ENCODE measurements at places on chromosomes 7 and 10. TPM values are rescaled to one million over a fixed set of nuclear protein-coding genes. Genes with fewer than 3 reads are reported as not detected.

DNA sequence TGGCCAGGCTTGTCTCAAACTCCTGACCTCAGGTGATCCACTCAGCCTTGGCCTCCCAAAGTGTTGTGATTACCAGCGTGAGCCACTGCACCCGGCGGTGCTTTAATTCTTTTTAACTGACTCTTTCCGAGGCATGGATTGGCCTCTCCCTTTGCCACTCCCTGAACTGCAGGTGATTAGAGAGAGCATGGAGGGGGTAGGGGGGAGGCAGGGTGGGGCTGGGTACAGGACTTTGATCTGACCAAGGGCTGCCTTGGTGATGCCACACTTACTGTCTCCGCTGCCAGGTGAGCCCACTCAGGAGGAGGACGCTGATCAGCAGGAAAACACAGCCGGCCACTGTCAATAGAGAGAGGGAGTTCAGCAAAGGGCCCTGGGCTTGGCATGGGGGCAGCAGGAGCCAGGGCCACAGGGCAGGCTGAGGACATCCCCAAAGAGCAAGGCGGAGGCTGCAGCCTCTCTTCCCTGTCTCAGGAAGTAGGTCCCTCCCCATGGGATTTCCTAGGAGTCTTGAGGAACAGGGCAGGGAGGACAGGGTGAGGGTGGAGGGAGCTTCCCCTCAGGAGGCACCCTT, 40.5 kb upstream of the IL15RA start:
- no peaks in the 10 kb centered on the region for H3K36me3 ChIP-seq
- H3K4me3 ChIP-seq = no peak overlapping the region
- H3K4me1 ChIP-seq = peaks cover 7% of the 10 kb centered on the region
- H3K27ac ChIP-seq = no peak overlapping the region

DNA sequence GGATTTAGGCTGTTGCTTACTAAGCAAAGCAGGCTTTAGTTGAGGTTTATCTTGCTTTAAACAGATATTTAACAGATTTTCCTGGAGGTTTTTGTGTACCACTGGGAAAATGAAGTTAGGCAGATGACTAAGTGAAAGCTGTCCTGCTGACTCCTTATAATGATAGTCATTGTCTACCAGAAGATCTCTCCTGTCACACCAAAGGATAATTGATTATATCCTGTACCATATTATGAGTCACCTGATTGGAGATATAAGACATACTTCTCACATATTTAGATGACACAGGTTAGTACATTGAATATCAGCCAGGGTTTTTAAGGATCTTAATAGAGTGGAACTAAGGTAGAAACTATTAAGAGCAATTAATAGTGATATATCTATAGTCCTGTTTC, 68.4 kb downstream of the PTEN start:
- H3K4me1 ChIP-seq = peaks cover 36% of the 10 kb centered on the region
- H3K27ac ChIP-seq = no peak overlapping the region
- no peak overlapping the region for H3K4me3 ChIP-seq
- no peak for DNase-seq
- H3K36me3 ChIP-seq = peaks cover 34% of the 10 kb centered on the region
- H3K27me3 ChIP-seq = no peaks in the 10 kb centered on the region

DNA sequence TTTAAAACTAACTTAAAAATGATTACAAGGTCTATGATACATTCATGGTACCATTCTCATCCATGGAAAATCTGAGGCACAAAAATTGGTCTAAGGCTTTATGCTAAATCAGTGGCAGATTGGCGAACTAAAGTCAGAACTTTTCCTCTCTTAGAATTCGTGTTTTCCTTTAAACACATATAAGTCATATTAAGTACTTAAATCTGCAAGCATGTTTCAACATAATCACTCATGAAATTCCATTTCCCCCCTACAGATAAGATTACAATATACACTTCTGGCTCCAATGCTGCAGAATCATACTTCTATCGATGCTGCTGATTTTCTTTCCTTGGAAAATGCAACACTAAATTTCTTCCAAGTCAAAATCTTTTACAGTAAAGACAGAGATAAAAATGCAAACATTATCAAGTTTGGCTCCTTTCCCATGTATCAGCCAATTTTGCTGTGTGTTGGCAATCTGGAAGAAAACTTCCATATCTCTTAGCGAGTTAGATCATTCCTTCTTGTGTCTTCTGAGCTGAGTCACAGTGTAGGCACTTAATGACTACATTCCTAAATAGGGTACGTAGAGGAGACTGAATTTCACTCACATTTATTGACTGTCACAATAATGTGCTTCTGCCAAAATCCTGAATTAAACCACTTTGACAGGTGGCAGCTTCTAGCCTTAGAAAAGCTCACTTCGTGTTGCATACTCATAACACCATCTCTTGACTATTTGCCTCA, 76.4 kb upstream of the LRRC17 start:
- H3K4me1 ChIP-seq = peaks cover 36% of the 10 kb centered on the region
- no peak overlapping the region for H3K4me3 ChIP-seq
- H3K27ac ChIP-seq = peak overlapping the region; percentile 27
- peak; percentile 48 for DNase-seq
- H3K36me3 ChIP-seq = no peaks in the 10 kb centered on the region
- H3K27me3 ChIP-seq = no peaks in the 10 kb centered on the region

The RELN gene
- total RNA-seq = not detected

The AASS gene
- 18.7 TPM for total RNA-seq

DNA sequence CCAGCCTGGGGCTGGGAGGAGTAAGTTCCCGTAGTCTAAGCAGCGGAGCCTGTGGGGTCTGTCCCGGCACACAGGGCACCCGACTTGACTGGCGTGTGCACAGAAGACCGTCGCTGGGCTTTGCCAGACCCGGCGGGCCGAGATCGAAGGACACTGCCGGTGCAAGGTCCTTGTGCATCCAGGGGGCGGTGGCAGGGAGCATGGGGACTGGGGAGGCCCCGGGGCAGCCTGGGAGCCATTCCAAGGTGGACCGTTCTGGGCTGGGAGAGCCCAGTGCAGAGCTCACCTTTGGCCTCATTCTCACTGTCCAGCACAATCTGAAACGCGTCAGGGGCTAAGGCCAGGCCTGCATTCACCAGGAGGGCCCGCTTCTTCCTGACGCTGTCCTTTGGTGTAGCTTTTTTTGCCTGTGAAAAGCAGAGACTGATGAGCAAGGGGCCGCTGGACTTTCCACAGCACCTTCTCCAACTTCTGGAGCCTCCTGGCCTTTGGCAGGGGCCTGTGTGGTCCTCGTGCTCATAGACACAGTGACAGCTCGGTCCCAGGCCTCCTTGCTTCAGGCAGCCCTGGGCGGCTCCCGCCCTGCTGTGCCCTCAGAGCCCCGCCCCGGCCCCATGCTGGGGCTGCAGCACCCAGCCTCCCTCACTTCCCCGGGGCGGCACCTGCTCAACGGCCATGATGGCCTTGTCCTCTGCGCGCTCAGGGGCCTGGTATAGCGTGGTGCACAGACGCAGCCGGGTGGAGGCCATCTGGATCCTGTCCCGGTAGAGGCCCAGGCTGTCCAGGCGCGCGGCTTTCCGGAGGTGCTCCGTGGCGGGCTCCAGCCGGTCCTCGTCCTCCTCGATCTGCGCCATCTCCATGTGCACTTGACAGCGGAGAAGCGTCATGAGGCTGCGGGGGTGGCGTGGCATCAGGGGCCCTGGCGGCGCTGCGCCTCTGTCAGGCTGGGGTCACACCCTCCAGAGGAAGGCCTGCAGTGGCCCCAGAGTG, 20.3 kb downstream of the CFAP46 start:
- H3K27ac ChIP-seq = no peak overlapping the region
- no peaks in the 10 kb centered on the region for H3K4me1 ChIP-seq
- H3K4me3 ChIP-seq = no peak overlapping the region
- no peaks in the 10 kb centered on the region for H3K27me3 ChIP-seq

- H3K4me1 ChIP-seq = no peaks in the 10 kb centered on the region
- DNase-seq = no peak
- no peaks in the 10 kb centered on the region for H3K36me3 ChIP-seq
- no peaks in the 10 kb centered on the region for H3K27me3 ChIP-seq
- H3K4me3 ChIP-seq = no peak overlapping the region
Measured at GRCh38 chr7:111736552-111736874, 174.2 kb upstream of the IMMP2L start.

The PRPS1L1 gene
- not detected for total RNA-seq

The RNF148 gene
- not detected for total RNA-seq

- no peaks in the 10 kb centered on the region for H3K27me3 ChIP-seq
- no peaks in the 10 kb centered on the region for H3K36me3 ChIP-seq
- DNase-seq = no peak
- no peak overlapping the region for H3K27ac ChIP-seq
- H3K4me3 ChIP-seq = no peak overlapping the region
- no peaks in the 10 kb centered on the region for H3K4me1 ChIP-seq
Measured at GRCh38 chr7:105622106-105622731, 40.9 kb upstream of the EFCAB10 start.

DNA sequence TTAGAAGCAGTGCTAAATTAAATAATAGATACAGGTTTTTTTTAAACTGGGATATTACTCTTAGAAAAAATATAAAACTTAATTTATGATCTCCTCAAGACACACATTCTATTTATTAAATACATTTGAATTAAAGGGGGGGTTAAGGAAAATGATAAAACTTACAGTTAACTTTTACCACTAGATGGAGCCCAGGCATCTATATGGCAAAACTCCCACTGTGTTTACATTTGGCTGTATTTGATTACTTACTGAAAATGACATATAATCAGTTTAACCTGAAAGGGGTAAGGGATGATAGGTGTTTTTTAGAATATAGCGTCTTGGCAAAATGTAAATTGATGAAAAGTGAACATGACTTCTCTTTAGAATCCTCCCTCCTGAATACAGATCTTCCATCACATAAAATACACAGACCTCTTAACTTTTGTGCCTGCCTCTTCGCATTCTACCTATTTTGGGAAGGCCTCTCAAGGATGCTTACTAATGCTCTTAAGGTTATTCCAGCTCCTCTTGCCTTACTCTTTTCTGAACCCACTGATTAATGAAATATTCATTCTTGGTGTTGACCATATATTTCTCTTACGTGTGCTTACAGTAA, 235.7 kb downstream of the AGMO start:
- H3K4me3 ChIP-seq = no peak overlapping the region
- H3K4me1 ChIP-seq = no peaks in the 10 kb centered on the region
- no peaks in the 10 kb centered on the region for H3K27me3 ChIP-seq
- no peak overlapping the region for H3K27ac ChIP-seq
- peak; percentile 2 for DNase-seq

DNA sequence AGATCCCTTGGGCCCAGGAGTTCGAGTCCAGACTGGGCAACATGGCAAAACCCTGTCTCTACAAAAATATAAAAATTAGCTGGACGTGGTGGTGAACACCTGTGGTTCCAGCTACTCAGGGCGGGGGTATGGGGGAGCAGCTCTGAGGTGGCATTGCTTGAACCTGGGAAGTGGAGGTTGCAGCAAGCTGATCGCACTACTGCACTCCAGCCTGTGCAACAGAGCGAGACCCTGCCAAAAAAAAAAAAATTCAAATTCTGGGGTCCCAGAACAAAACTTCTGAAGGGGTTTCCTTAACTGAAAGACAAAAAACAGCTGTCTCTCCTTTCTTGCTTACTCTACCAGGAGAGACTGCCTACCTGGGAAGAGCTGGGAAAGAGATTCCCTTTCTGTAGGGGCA, 27.0 kb downstream of the DNMBP start:
- H3K4me3 ChIP-seq = no peak overlapping the region
- H3K27ac ChIP-seq = no peak overlapping the region
- no peaks in the 10 kb centered on the region for H3K36me3 ChIP-seq
- H3K4me1 ChIP-seq = peaks cover 44% of the 10 kb centered on the region
- H3K27me3 ChIP-seq = no peaks in the 10 kb centered on the region

- H3K4me1 ChIP-seq = no peaks in the 10 kb centered on the region
- H3K36me3 ChIP-seq = no peaks in the 10 kb centered on the region
- no peak overlapping the region for H3K27ac ChIP-seq
- H3K4me3 ChIP-seq = no peak overlapping the region
- DNase-seq = no peak
Measured at GRCh38 chr10:128897401-128898129, 569.5 kb upstream of the MGMT start.

The ZNF777 gene
- 1.8 TPM for total RNA-seq

DNA sequence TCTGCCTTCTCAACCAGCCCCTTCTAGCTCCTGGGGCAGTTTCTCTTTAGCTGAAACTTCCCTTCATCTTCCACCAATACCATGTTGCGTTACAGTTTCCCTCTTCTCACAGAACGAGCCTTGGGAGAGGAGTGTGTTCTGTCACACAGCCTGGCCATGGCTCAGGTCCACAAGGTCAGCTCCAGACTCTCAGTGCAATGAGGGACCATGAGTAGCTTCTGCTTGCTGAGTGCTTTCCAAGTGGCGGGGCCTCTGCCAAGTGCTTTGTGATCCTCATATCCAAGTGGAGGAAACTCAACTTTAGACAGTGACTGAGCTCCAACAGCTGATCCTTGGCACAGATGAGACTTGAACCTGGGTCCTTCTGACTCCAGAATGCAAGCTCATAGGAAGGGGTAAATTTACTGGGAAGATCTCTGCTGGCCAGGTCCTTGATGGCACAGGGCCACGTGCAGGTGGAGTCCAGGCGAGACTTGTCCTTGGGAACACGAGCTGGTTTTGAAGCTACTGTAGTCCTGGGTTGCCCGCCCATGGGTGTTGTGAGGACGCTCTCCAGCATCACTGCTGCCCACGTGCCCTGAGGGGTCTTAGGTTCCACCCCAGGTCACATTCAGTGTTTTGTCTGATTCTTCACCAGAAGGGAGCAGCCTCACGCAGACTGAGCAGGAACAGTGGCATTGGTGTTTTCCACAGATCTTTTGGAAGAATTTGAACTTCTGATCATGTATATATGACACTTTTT, 238.0 kb downstream of the EBF3 start:
- no peak overlapping the region for H3K4me3 ChIP-seq
- H3K27me3 ChIP-seq = no peaks in the 10 kb centered on the region
- no peak for DNase-seq
- H3K4me1 ChIP-seq = no peaks in the 10 kb centered on the region
- H3K27ac ChIP-seq = no peak overlapping the region
- no peaks in the 10 kb centered on the region for H3K36me3 ChIP-seq

DNA sequence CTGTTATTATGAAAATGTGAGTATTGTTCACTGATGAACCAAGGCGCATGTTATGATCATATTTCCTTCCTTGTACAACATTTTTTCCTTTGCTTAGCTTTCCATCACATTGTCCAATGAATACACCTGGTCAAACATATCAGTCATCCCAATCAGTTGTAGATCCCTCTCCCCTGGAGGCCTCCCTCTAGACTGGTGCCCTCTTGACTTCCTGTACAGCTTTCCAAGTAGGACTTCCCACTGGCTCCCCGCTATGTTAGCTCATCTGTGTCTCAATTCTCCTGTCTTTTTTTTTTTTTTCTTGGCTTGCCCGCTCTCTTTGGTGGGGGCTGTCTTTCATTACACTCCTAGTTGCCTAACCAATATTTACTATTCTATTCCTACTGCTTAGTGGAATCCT, 214.2 kb upstream of the NPY start:
- no peak overlapping the region for H3K4me3 ChIP-seq
- H3K27ac ChIP-seq = no peak overlapping the region
- H3K36me3 ChIP-seq = no peaks in the 10 kb centered on the region
- no peaks in the 10 kb centered on the region for H3K4me1 ChIP-seq
- no peak for DNase-seq

GRCh38 chr10:129855836-129856563, 108.1 kb downstream of the EBF3 start:
- DNase-seq = no peak
- H3K36me3 ChIP-seq = no peaks in the 10 kb centered on the region
- H3K27me3 ChIP-seq = no peaks in the 10 kb centered on the region
- H3K27ac ChIP-seq = no peak overlapping the region
- H3K4me1 ChIP-seq = no peaks in the 10 kb centered on the region
- H3K4me3 ChIP-seq = no peak overlapping the region

Data from SJSA1 (cell line).